ENCODE measurements at places on chromosomes 16 and 17.

GRCh38 chr17:32814836-32815235 is 62.1 kb downstream of the MYO1D start:
- no peak for DNase-seq

GRCh38 chr17:64781014-64781756 is 119.1 kb upstream of the SMURF2 start:
- DNase-seq = peak; percentile 81

DNA sequence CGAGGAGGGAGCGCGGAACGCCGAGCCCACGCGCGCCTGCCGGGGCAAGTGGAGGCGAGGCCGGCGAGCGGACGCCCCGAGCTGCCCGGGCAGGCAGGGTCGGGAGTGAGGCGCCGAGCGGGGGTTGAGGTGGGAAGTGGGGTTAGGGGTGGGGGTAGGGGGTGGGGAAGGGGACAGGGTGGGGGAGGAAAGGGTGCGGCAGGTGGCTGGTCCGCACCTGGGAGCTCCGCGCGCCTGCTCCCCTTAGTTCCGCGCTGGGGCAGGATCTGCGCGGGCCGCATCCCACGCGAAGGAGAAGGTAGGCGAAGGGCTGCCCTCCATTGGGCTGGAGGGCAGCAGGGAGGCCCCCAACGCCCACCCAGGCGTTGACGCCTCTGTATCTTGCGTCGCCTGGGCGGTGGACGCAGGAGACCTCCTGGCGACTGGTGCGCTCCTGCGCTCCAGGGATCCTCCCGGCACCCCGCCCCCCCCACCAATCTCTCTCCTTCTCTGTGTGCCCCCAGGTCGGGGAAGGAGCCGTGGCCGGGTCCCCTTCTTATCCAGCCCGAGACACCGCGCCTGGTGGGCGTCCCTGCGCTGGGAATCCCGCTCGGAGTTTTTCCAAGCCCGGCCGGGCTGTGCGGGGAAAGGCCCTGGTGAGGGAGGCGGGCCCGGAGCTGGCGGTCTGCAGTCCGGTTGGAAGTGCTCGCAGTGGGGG is 51.3 kb upstream of the AMZ2 start:
- DNase-seq = no peak

DNA sequence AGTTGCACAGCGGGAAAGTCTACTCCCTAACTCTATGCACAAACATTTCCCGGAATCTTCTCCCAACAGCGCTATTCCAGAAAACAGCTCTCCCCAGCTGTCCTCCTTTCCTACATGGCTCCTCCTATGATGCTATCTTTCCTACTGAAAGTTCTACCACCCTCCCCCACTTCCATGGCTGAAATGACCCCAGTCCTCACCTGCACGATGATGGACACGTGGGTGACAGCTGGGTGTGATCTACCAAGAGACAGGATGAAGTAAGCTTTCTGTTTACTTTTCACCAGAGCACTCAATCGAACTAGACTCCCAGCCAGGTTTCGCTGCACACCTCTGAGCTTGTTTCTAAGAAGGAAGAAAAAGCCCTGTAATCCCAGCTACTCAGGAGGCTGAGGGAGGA is 10.7 kb downstream of the CTC1 start:
- no peak for DNase-seq

GRCh38 chr17:15744074-15744676 is 12.1 kb downstream of the TBC1D26 start:
- DNase-seq = no peak

DNA sequence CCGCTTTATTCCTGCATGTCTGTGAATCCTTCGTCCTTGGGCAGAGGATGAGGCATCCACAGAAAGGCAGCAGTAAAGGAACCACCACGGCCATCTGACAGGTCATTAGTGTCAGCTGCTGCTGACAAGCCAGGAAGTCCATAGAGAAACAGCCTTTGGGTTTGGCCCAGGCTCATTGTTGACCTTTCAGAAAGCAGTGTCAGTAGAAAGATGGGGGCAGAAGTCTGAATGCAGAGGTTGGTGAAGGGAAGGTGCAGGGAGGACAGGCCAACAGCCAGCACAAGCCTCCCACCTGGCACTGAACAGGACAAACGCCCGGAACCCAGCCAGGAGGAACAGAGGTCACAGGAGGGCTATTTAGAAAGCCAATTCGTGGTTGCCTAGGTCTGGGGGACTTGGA is 105.8 kb downstream of the VAT1L start:
- DNase-seq = no peak

- peak; percentile 68 for DNase-seq
Observed at GRCh38 chr16:20383106-20384029, 21.2 kb downstream of the PDILT start.

GRCh38 chr16:54602666-54603065 is 316.1 kb upstream of the IRX3 start:
- DNase-seq = no peak

DNA sequence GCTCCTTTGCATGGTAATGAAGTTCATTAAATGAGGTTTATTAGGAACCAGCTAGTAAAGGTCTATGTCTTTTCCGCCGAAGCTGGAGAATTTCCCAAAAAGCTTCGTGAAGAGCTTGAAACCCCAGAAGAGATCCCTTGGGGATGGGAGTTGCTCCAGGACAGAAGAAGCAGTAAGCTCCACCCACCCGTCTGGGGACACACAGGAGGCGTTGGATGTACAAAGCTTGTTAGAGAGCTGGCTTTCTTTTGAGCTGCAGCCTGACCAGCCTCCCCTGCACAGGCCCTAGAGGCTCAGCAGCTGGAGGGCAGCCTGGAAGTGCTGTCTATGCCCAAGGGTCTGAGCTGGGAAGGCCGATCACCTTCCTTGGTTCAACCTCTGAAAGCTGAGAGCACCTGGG is 147.4 kb upstream of the SDK2 start:
- DNase-seq = no peak

- no peak for DNase-seq
Observed at GRCh38 chr17:18944646-18945045, 7.3 kb upstream of the SLC5A10 start.

- DNase-seq = no peak
Observed at GRCh38 chr17:6028294-6028693, 41.9 kb upstream of the WSCD1 start.

DNA sequence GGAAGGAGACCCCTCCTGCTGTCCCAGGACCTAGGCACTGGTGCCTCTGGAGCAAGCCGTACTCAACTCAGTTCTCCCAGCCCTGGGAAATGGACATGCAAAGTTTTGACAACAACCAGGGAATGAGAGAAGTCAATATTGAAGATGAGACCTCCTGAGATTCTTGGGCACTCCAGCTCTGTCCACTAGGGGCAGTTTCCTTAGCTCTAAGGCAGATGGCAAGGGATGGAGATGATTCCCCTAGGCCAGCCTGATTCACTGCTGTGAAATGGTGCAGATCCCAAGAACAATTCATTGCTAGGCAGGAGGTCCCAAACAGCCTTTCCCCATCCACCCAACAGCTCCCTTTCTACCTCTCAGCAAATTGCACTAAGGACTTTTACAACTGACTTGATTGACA is 20.5 kb upstream of the SDR42E2 start:
- DNase-seq = peak; percentile 39

DNA sequence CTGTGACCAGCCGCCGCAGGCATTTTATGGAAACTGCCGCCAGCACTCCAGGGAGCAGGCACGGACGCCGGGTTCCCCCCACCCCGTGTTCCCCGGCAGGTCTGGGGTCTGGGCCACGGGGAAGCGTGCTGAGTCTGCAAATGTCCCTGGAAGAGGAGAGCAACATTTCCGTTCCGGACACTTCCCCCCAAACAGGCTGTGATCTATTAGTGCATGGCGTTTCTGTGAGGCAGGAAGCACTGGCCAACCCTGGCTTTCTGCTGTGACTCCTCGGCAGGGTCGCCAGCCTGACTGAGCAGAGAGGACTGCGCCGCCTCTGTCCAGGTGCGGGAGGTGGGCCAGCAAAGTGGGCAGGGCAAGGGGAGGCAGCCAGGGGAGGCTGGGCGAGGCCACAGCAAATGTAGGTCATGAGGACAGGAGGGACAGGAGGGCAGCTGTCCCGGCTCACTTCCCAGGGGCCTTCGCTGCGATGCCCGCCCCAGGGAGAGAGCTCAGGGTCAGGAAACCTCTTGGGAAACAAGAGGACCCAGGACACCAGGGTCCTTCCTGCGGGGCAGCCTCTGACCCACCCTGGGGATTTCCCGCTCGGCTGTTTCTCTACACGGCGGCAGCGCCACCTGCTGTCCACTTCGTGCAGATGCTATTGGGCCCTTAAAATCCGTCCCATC is 9.5 kb downstream of the FOXF1 start:
- DNase-seq = peak; percentile 72
